Activated CD4-positive, CD25-positive, alpha-beta regulatory T cell treated with anti-CD3 and anti-CD28 coated beads, Interleukin-2, amount 50 U/mL, for 72 hours (primary cell): ENCODE measurements at places on chromosomes 3 and 15.
A peak's percentile ranks its signal among the peaks of the same experiment; 100 is the strongest.

- DNase-seq: no peak
These were observed 54.8 kb upstream of the CHRNB4 start for GRCh38 chr15:78695854-78696253.

DNA sequence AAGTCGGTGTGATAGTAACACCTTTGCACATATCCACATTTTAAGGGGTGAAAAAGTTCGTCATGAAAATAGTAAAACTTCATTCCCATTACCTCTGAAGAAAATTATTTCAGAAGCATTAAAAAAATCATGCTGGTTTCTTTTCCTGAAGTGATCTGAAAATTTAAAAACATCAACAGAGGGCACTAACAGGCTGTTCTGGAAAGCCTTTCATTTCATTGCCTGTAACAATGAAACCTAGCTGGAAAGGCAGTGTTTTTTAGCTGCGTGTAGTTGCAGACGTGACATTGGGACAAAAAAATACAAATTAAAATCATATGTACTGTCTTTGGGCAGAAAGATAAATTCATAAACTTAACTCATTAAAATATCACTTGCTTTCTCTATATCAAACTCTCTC, 993.8 kb downstream of the GBE1 start:
- no peak for DNase-seq

GRCh38 chr3:54759166-54759565, 168.7 kb downstream of the LRTM1 start:
- no peak for DNase-seq

DNA sequence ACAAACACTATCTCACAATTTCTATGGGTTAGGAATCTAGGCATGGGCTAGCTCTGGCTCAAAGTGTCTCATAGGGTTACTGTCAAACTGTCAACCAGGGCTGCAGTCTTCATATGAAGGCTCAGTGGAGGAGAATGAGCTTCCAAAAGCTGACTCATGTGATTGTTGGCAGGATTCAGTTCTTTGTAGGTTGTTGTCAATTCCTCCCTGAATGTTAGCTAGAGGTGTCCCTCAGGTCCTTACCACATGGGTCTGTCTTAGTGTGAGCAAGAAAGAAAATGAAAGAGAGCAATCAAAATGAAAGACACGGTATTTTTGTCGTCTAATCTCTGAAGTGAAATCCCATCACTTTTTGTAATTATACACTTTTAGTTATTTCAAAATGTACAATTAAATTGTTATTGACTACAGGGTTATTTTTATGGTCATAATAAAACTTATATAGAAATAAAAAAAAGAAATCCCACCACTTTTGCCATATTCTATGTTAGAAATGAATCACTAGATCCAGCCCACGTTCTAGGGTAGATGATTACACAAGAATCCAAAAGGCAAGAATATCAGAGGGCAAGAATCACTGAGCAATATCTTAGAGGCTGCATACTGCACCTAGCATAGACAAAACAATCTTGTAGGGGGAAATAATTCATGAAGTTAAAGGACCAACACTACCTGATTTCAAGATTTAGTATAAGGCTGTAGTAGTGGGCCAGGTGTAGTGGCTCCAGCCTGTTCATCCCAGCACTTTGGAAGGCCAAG, 8.4 kb downstream of the ACSBG1 start:
- DNase-seq: no peak

DNA sequence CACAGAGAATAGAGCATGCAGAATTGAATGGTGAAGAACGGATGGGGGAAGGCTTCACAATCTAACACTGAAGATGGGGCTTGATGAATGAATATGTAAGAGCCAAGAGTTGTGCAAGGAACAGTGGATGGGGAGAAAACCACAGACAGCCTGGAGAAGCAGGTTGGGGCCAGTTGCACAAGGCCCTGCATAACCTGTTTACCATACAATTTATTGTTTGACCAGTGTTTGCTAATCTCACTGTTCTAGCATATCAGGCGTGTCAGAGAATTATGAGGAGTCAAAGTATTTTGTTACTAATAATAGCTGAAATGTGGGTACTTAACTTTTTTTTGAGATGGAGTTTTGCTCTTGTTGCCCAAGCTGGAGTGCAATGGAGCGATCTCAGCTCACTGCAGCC, 36.4 kb downstream of the LINS1 start:
- no peak for DNase-seq

DNA sequence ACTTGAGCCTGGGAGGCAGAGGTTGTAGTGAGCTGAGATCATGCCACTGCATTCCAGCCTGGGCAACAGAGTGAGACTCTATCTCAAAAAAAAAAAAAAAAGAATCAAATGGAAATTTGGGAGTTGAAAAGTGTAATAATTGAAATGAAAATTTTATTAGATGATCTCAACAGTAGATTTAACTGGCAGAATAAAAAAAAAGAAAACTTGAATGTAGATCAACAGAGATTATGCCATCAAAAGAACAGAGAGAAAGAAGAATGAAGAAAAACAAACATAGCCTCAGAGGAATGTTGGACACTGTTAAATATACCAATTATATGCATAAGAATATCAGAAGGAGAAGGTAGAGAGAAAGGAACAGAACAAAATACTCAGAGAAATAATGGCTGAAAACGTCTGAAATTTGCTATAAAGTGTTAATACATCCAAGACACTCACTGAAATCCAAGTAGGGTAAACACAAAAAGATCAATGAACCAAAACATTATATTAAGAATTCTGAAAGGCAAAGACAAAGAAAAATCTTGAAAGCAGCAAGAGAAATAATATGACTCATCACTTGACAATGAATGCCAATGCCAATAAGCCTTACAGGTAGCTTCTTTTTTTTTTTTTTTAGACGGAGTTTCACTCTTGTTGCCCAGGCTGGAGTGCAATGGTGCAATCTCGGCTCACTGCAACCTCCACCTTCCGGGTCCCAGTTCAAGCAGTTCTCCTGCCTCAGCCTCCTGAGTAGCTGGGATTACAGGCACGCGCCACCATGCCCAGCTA, 14.6 kb upstream of the ELP6 start:
- no peak for DNase-seq

DNA sequence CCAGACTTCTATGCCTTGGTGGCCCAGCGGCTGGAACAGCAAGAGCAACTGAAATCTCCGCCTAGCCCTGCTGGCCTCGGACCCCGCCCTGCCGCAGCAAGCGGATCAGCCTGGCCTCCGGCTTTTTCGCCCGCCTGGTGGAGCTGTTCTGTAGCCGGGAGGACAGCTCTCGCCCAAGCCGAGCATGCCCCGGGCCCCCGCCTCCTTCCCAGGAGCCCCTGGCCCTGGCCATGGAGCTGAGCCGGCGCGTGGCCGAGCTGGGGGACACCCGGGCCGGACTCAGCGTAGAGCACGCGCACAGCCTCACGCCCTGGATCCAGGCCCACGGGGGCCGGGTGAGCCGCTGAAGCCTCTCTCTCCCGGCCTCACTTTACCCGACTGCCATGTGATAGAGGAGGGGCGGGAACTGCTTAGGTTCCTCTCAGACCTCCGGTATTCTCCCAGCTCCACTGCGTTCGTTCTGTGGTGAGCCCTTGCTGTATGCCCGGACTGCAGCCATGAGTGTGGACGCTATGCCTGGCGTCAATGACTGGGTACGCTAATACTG, 24.1 kb upstream of the MRPL3 start:
- DNase-seq: no peak

GRCh38 chr3:142296507-142296906, 71.1 kb upstream of the GK5 start:
- no peak for DNase-seq

DNA sequence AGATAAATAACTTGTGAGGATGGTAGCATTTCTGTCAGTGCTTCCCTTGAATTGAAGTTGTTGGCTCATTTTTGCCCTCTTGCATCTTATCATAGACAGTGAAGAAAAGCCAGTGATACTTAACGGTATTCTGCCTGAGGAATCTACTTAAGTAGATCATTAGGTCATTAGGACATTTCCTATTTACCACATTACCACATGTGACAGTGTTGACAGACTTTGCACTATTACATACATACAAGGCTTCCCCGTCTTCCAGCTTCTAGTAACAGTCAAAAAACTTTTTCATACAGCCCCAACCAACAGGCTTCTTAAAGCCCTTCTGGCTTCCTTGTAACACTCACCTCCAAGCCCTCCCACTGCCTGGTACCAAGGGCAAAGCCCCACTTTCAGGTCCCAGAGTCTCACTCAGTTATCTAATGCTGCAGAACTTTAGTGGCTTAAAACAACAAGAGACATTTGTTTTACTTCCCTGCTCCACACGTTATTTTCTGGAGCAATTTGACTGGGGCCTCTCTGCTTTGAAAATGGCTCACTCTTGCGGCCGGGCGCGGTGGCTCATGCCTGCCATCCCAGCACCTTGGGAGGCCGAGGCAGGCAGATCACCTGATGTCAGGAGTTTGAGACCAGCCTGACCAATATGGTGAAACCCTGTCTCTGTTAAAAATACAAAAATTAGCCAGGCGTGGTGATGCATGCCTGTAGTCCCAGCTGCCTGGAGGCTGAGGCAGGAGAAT, 40.0 kb downstream of the ASB7 start:
- no peak for DNase-seq

DNA sequence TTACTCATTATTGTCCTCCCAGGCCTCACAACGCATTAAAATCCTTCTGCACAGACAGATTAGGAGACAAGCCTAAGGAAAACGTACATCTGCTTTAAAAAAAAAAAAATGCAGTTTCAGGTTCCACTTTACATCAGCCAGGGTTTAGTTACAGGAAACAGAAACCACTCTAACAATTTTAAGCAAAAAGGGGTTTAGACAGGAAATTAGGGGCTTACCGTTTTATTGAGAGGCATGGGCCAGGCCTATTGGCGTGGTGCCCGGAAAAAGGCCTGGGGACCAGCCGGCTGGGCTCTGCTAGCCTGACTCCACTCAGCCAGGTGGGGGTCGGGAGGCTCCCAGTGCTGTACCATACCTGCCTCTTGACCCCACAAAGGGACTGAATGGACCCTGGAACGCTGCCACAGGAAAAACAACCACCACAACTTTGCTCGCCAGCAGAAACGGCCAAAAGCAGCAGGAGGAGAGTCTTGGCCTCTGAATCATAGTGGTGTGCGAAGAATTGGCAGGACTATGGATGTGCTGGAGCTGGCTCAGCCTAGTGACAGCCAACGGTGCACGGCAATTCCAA, 124.3 kb downstream of the CHSY1 start:
- peak; percentile 59 for DNase-seq

DNA sequence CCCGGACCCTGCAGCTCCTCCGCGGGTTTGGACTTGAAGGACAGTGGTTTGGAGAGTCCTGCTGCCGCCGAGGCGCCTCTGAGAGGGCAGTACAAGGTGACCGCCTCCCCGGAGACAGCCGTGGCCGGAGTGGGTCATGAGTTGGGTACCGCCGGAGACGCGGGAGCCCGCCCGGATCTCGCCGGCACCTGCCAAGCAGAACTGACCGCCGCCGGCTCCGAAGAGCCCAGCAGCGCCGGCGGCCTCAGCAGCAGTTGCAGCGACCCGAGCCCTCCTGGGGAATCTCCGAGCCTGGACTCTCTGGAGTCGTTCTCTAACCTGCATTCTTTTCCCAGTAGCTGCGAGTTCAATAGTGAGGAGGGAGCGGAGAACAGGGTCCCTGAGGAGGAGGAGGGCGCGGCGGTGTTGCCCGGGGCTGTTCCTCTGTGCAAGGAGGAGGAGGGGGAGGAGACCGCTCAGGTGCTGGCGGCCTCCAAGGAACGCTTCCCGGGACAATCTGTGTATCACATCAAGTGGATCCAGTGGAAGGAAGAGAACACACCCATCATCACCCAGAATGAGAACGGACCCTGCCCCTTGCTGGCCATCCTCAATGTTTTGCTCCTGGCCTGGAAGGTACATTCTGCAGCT, 634 bp downstream of the MINDY2 start:
- peak; percentile 50 for DNase-seq

DNA sequence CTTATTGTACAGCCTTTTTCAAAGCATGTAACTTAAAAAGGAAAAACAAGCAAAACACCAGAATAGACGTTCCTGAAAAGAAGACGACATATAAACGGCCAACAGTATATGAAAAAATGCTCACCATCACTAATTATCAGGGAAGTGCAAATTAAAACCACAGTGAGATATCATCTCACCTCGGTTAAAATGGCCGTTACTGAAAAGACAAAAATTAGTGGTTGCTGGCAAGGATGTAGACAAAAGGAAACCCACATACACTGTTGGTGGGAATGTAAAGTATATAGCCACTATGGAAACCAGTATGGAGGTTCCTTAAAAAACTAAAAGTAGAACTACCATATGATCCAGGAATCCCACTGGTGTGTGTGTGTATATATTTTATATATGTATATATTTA, 64.5 kb upstream of the MLF1 start:
- no peak for DNase-seq

GRCh38 chr3:58005669-58006068, 2.6 kb upstream of the FLNB start:
- DNase-seq: no peak

GRCh38 chr15:78312957-78313356, 13.5 kb upstream of the SKIC8 start:
- no peak for DNase-seq

DNA sequence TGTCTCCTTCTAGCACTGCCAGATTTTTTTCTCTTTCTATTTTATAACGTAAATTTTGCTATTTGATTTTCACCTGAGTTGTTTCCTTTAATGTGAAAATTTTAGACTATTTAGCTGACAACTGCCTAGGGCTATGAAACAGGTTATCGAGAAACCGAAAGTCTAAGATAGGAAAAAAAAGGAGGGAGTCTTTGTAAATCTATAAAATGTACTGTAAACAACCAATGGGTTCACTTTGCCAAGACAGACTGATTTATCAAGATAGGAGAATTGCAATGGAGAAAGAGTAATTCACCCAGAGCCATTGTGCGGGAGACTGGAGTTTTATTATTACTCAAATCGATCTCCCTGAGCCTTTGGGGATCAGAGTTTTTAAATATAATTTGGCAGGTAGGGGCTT, 50.0 kb downstream of the TM4SF18 start:
- DNase-seq: no peak

DNA sequence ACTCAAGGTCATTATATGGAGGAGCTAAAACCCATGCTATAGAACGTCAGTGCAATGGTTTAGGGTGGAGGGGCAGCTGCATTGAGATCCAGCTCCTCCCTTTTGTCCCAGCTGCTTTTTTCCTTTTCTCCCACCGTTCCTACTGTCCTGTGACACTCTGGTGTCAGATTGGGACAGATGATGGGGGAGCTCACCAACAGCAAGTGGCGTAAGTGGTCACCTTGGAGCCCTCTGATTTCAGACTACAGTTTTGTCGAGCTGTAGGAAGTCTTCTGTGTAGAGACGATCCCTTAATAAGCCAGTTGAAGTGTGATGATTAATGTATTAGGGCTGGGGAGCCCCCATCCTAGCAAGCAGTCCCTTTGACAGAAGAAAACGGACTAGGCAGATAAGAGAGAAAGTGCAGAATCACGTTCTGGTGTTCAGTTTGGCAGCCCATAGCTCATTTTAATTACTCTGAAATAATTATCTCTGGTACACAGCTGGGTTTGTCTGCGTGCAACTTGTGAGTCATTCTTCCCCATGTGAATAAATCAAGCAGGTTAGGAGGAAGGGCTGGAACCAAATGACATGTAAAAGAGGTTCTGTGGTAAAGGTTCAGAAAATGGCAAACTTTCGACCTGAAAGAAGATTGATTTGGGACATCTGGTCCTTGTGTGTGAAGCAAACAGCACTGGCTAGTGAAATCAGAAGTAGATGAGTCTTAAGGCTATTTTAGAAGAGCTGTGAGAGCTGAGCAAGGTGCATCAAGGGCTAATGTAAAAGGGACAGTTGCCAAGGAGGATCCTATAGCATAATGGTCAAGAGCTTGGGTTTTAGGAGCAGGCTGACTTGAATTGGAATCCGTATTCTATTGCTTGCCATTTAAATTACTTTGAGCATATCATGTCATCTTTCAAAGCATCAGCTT, 241.4 kb downstream of the EDEM1 start:
- no peak for DNase-seq
